ENCODE measurements at places on chromosomes 4 and X.

GRCh38 chr4:133574248-133574647, 425.2 kb downstream of the PCDH10 start:
- DNase-seq, result no peak

- DNase-seq, result peak; percentile 1
These were observed 268.1 kb upstream of the GRID2 start for GRCh38 chr4:92035666-92036065.

DNA sequence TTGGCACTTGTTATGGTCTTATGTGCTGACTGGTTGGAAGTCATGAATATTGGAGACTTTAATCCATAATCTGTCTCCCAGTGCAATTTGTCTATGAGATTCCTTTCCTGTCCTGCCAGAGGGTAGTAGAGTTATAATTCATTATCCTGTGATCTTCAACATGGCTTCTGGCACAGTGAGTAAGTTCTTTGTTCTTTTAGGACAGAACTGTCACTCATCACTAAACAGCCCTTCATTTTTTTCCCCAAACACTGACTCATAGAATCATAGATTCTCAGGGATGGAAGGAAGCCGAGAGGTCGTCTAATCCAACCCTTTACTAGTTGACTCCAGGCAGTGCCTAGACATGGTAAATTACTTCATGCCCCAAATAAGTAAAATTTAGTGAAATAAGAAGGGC, 78.4 kb downstream of the LUZP4 start:
- DNase-seq, result no peak

DNA sequence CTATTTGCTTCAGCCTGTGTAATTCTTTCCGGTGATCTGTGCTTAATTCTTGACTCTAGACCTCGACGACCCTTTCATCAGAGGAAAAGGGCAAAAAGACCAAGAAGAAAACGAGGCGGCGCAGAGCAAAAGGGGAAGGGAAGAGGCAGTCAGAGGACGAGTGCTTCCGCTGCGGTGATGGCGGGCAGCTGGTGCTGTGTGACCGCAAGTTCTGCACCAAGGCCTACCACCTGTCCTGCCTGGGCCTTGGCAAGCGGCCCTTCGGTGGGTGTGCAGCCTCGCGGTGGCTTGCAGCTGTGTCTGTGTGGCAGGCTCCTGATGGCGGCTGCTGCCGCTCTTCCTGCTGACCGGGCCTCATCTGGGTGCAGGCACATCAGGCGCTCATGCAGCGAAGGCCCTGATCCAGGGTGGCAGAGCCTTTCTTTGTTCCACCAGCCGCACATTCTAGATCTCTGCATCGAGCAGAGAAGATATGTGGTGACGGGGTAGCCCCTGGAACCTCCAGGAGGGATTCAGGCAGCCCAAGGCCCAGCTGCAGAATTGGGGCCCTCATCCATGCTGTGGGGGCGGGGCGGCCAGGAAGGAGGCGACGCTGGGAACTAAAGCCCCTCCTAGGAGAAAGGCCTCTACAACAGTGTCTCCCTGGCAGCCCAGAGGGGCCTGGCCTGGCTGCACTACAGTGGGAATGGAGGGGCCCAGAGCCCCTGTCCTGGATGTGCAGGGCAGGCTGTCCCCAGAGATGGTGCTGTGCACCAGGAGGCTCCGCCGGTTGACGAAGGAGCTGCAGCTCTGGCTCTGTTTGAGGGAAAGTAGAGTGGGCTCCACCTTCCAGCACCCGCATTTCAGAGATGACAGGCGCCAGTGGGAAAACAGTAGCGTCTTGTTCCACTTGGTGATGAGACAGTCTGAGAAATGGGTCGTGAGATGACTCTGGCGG, 32.1 kb downstream of the NELFA start:
- no peak for DNase-seq

GRCh38 chrX:9171841-9172463, 138.0 kb upstream of the FAM9B start:
- no peak for DNase-seq

- no peak for DNase-seq
These were observed 176.3 kb downstream of the FAM13A start for GRCh38 chr4:88880501-88881226.

- no peak for DNase-seq
These were observed 109.0 kb downstream of the RPS6KA6 start for GRCh38 chrX:84078991-84079390.

DNA sequence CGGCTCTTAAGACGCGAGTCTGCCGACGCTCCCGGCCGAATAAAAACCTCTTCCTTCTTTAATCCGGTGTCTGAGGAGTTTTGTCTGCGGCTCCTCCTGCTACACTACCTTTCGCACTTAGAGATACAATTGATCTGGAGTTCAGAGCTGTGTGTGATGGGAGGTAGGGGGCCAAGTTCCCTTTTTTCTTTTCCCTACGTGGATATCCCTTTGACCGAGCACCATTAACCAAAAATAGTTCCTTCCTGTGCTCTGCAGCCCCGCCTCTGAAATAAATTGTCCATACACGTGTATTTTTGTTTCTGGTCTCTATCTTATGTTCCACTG, 555 bp upstream of the PGM2 start:
- DNase-seq, result no peak

DNA sequence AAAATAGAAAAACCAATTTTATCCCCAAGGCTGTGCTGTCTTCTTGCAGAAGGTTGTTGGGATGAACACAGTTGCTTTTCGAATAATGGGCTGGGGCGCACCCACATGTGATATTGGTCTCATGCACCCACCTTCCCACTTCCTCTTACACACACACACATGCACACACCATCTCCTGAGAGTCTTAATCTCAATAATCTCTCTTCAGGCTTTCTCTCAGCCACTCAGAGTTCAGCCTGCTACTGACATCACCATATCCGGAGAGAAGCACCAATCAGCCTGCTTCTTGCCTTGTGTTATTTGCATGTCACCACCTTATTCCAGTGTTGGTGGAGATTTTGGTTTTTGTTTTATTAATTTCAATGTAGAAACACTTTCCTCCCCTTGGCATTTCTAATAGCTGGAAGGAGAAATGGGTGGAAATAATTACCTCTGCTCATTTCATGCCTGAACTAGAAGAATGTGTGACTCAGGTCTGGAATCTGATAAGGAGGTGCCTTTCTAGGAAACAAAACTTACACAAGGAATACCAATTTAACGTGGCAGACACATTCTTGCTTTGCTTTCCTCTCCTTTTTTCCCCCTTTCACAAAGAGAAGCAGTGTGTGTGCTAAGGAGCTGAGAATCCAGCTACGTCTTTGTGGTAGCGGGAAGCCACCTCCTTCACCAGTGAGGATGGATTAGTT, 400.2 kb downstream of the MID1IP1 start:
- peak; percentile 60 for DNase-seq

DNA sequence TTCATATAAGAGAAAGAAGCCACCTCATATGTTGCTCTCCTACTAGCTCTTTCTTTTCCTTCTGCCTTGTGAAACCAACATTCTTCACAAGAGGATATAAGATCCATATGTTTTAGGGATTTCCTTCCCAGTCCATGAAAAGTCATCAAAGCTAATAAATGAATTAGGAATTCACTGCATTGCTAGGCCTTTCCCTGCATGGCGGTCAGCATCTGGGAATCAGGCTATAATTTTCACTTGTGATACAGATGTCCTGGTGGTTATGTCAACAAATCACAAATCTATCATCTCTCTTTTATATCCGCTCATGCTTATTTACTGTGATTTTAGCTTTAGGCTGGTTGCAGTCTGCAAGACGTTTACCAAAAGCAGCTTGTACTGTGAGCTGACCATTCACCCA, 510.0 kb downstream of the NLGN4X start:
- DNase-seq, result no peak

- DNase-seq, result no peak
These were observed 685 bp upstream of the TNIP2 start for GRCh38 chr4:2756691-2757350.

GRCh38 chr4:5237086-5237660, 185.9 kb downstream of the STK32B start:
- DNase-seq, result no peak

- DNase-seq, result no peak
These were observed 70.2 kb downstream of the TBL1X start for GRCh38 chrX:9535101-9535500.

DNA sequence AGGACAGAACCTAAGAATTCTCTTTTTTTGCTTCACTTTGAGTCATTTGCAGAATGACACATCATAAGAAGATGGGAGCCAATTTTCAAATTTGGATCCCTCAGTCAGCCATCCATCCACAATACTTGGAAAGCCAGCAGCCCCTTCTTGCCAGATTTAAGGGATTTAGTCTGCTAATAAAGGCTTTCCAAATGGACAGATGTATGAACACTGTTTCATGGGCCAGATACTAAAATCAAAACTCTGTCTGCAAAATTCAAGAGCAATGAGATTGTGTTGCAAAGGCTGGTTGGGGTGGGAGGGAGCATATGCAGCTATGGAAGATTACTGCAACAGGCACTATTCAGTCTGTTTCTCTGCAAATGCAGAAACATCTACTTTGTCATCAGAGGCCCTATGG, 37.7 kb upstream of the KCNIP4 start:
- DNase-seq, result no peak

DNA sequence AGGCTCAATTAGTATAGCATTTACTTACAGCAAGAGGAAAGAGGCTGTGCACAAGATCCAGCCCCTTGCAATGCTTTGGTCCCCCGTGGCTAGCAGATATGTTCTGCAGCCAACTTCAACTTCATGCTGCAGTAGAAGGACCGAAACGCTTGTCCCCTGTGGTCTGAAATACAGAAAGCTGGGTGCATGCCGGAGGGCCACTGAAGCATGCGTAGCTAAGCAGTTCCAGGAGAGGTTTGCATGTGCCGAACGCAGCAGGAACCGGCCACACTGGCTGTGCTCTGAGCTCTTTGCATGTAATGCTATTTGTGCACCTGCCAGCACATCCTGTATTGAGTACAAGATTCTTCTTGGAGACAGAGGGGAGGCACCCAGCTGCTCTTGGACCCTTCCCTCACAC, 35.8 kb upstream of the SHISA3 start:
- DNase-seq, result no peak

GRCh38 chr4:165970703-165971420, 97.8 kb downstream of the TLL1 start:
- DNase-seq, result no peak

DNA sequence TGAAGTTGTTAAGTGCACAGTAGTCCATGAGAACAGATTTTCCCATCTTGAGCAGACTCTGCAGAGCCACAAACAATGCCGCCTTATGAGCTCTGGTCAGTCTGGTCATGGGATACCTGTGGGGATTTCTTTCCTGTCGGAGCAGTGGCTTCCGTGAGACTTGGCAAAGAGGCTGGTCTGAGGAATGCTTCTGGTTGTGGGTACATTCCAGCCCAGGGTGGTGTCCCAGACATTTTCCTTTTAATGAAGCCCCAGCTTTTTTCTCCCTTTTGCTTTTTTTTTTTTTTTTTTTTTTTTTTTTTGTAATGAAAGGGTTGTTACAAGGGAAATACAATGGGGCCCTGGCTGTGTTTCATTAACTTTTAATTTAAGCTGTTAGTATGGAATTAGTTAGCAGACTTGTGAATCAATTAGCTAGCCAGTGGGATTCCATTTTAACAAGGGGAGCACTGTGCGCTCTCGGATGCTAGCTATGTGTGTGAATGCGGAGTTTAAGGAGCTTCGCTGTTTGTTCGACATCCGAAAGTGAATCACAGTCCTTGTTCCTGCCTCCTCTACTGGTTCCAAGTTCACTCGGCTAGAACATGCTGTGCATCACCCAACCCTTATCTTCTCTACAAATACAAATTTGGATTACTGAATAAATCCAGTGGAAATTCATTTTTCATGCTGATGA, 225.1 kb downstream of the CBR4 start:
- no peak for DNase-seq

- DNase-seq, result peak; percentile 63
These were observed 63.3 kb downstream of the MEPE start for GRCh38 chr4:87895964-87896621.

- no peak for DNase-seq
These were observed 35.7 kb downstream of the ZNF518B start for GRCh38 chr4:10421344-10422055.

DNA sequence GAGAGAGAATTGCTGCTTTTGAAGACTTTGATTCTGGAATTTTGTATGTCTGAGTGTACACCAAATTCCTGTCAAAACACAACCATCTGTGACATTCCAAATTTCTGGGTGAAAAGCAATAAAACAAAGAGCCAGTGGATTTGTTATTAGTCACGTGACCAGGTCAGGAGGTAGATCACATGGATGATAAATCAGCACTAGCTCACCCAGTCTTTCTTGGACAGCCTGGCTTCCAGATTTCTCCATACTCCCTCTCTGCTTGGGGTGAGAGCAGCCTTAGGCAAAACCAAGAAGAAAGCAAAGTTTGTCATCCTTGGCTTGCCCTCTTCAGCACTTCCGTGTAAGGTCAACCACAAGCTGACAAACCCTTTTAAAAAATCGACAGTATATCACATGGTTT, 194.2 kb downstream of the CLCN4 start:
- DNase-seq, result no peak

GRCh38 chr4:53734584-53735353, 143.5 kb upstream of the LNX1 start:
- DNase-seq, result no peak

DNA sequence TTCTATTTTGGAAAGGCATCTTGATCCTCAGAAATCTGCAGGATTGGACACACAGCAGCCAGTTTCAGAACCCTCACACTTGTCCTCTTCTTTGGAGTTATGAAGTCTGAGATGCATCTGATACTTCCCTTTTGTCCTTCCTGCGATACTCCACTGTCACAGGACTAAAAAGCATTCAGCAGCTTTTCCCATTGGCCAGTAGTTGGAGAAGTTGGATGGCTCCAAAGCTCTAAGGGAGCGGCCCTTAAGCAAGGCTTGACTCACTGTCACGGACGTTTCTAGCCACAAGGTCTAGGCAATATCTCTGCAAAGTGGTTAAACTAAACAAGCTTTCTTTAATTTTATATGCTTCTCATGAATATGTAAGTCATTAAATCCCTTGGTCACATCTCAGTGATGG, 417.0 kb downstream of the AFF2 start:
- no peak for DNase-seq

DNA sequence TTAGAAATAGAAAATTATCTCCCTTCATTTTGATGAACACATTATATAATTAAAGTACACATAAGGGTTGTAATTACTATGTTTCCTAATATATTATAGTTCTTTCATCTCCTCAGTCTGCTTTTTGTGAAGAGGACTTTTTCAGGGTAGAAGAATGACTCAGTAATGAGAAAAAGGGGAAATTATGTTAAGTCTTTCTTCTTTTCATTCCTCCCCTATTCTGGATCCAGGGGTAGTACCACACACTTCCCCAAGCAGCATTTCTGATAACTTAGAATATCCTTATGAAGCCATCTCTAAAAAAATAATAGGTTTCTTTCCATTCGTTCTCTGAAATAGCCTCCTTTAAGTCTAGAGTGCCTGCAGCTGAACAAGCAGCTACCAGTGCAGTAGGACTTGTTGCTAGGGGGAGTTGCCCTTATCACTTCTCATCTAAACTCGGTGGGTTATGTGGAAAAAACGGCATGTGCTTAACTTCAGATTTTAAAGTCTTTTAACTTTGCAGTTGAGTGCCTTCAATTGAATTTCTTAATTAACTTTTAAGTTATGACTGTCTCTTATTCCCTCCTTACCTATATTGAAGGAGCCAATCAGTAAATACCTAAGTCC, 184.8 kb downstream of the ARHGAP24 start:
- no peak for DNase-seq

GRCh38 chr4:155975511-155975910, 21.8 kb upstream of the CTSO start:
- DNase-seq, result no peak
